ENCODE measurements at places on chromosomes 7 and 10.

- DNase-seq = no peak
These were observed 241.3 kb upstream of the FOXP2 start for GRCh38 chr7:114173170-114173890.

- DNase-seq = no peak
These were observed 126.4 kb downstream of the CFAP58 start for GRCh38 chr10:104479906-104480593.

DNA sequence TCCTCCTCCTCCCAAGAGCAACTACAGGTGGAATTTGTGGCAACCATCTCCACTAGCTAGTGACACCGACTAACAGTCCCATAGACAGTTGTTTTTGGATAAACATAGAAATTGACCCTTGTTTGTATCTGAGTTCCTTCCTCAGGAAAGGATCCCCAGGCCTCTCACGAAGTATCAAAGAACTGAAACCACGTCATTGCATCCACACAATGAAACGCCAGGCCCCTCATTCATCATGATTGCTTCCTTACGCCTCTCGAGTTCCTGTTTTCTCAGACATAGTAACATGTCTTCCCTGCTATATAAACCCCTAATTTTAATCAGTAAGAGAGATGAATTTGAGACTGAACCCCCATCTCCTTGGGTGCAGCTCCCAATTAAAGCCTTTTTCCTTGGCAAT is 18.1 kb downstream of the SLC35G1 start:
- no peak for DNase-seq

- no peak for DNase-seq
These were observed 27.8 kb downstream of the UNC5B start for GRCh38 chr10:71239946-71240795.

DNA sequence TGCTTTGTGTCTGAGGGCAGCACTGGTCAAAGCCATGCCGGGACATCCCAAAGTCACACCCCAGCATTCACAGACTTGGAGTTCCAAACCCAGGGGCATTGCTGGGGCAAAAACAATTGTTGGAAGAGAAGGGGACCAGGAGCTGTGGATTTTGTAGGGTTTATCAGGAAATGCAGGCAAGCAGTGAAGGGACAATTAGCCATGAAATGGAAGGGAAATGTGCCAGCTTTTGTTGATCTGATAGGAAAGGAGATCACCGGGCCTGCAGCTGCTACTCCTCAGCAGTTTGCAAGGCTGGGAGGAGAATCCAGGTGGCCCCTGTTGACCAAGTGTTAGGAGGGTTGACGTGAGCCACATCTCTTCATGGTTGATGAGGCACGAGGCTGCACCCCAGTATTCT is 2.5 kb upstream of the BRI3 start:
- DNase-seq = no peak

- DNase-seq = no peak
These were observed 134.6 kb downstream of the ARHGAP22 start for GRCh38 chr10:48470115-48470892.

DNA sequence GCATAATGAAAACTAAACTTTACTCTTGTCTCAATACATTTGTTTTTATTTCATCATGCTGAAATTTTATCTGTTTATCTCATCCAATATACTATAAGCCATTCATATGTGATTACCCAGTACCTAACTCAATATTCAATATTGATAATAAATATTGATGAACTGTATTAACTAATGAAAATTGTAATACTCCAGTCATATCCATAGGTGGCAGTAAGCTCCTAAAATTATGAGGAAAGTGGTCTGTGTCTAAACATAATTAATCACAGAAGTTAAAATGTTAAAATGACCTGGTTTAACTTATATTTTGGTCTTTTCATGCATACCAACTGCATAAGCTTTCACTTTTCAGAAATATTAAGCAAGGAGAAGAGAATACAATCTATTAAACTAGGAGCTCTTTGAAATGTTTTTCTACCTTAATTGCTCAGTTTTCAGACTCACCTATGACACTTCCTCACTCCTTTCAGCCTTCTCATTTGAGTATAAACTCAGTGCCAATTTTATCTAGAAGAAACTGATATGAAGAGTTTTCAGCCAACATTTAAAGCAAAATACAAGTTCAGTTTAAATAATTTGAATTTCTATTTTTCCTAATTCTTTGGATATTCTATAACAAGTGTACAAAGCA is 30.5 kb upstream of the VWDE start:
- DNase-seq = peak; percentile 3

DNA sequence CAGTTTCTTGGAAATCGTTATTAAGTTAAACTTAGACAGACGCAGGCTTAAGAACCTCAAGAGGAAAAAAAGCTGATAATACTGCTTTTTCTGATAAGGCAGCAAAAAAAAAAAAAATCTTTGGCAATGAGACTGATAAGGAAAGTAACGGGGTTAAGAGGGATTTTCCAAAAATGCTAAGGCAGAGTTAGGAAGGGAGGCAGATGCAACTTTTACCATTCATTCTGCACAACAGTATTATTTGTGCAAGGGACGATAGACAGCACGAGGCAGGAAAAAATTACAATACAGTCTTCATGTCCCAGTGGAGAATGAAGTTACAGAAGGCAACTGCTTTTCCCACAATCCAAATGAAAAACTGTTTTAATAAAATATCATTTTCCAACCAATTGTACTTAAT is 194.0 kb downstream of the DOCK4 start:
- no peak for DNase-seq

GRCh38 chr10:7634142-7634894 is 32.4 kb downstream of the ITIH5 start:
- no peak for DNase-seq

- no peak for DNase-seq
These were observed 561.1 kb downstream of the ACTR3B start for GRCh38 chr7:153320681-153321080.

Data from fibroblast of the conjunctiva (primary cell).